ENCODE measurements at places on chromosomes 12 and 14.

DNA sequence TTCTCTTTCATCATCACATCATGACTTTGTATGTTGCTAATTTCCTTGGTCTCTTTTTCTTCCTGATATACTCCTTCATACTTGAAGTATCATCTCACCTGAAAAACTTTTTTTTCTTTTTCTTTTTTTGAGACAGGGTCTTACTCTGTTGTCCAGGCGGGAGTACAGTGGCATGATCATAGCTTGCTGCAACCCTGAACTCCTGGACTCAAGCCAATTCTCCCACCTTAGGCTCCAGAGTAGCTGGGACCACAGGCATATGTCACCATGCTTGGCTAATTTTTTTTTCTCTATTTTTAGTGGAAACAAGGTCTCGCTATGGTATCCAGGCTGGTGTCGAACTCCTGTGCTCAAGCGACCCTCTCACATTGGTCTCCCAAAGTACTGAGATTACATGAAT lies 107.6 kb downstream of the RALGAPA1 start:
- DNase-seq: no peak

DNA sequence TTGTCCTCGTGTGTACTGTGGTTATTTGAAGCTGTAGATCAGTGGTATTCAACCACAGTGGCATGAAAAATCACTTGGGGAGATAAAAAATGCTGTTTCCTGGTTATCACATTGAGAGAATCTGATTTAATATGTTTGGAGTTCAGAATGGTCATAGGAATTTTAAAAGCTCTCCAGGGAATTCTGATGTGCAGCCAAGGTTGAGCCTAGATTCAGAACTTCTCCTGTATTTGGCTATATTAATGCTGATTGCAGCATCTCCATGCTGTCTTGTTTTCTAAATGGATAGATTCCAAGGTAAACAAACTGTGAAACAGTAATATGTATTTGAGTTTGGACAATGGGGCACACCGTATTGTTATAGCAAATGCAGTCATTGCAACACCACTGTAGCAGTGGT lies 982.2 kb upstream of the FBXO33 start:
- DNase-seq: no peak

- DNase-seq: no peak
These were observed 53.0 kb downstream of the PKP2 start for GRCh38 chr12:32843528-32844095.

- DNase-seq: no peak
These were observed 79.5 kb downstream of the RPS29 start for GRCh38 chr14:49506650-49507049.

DNA sequence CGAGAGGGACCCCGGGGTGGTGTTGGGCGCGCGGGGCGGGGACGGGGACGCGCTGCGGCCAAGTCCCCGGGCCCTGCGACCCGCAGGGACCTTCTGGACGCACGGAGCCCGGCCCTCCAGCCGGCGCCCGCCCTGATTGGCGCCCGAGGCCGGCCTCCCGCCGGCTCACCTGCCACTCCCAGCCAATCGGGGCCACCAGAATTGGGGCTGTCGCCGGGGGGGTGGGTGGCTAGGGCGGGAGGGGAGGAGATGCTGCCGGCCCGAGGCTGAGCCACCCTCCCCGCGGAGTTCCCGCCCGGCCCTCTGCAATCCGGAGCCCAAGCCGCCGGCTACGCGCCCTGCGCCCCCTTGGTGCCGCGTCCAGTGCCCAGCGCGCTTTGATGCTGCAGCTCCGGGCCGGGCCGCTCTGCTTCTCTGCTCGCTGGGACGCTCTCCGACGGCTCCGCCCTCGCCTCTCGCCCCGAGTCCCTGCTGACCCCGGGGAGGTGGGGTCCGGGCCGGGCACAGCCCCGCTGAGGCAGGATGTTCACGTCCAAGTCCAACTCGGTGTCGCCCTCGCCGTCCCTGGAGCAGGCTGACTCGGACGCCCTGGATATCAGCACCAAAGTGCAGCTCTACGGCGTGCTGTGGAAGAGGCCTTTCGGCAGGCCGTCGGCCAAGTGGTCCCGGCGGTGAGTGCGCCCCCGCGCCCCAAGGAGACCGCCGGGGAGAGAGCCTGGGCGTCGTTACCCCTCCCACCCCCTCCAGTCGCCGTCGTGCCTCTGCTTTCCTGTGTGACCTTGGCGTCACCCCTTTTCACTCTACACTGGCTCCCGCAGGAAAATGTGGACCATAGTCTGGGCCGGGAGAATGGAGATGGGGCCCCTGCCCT lies at the start of gene PLEKHD1:
TSS of gene PLEKHD1 (plus strand) at position 285 of the 871 bp plus-strand sequence. CDS start at position 523, 238 bp downstream.
- no peak for DNase-seq

Measured in activated naive CD8-positive, alpha-beta T cell treated with anti-CD3 and anti-CD28 coated beads, Interleukin-2, amount 10 ng/mL, durations not matched to agents 7 days and 5 days (primary cell).